Activated CD4-positive, alpha-beta T cell treated with anti-CD3 and anti-CD28 coated beads, Interleukin-2, amount 50 U/mL, for 16 hours (primary cell): ENCODE measurements at places on chromosomes 12 and 14.

DNA sequence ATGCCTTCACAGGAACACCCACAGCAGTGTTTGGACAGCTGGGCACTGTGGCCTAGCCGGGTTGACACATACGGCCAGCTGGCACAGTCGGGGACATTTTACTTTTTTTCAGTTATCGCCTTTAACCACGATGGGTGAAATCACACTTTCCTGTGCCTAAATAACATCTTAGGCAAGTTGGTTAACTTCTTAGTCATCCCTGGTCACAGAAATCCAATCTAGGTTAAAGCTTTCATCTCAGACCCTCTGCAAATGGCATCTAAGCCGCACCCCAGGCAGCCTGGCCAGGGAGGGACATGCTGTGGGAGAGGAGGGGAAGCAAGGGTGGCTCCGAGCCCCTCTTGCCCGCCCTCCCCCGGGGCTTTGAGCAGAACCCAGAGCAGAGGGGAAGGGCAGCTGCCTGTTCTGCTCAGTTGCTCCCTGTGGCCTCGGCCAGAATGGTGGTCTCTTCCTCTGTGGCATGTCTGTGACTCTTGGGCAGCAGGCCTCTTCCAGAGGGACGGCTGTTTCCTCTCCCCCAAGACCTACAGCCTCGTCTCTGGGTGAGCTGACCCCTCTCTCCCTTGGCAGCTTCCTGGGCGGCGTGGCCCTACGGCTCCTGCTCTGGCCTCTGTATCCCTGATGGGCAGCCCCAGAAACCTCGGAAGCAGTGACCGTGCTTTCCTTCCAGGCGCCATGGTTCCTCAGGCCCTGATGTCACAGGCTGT is 85.4 kb upstream of the DYNC1H1 start:
- DNase-seq, result peak; percentile 83

DNA sequence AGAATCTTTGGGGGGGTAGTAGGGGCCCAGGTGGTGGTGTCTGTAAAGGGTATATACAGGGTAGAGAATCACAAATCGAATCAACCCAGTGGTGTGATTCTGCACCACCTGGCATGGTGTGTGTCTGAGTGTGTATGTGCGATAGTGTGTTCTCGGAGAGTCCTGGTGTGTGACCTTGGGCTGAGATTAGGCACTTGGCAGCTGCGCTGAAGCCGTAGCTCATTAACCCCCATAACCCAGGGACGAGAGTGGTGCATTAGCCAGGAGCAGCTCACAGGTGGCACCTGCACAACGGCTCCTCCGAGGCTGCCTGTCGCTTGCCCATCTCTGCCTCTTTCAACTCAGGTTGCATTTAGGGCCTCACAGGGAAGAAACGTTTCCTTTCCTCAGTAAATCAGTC is 15.6 kb upstream of the TESC start:
- DNase-seq, result no peak

GRCh38 chr14:24274101-24274543 is 2.7 kb upstream of the RABGGTA start:
- DNase-seq, result peak; percentile 92

- peak; percentile 87 for DNase-seq
Measured at GRCh38 chr12:47990351-47991105, 13.7 kb downstream of the COL2A1 start.

GRCh38 chr12:80195074-80195726 is 95.9 kb downstream of the OTOGL start:
- DNase-seq, result peak; percentile 8

DNA sequence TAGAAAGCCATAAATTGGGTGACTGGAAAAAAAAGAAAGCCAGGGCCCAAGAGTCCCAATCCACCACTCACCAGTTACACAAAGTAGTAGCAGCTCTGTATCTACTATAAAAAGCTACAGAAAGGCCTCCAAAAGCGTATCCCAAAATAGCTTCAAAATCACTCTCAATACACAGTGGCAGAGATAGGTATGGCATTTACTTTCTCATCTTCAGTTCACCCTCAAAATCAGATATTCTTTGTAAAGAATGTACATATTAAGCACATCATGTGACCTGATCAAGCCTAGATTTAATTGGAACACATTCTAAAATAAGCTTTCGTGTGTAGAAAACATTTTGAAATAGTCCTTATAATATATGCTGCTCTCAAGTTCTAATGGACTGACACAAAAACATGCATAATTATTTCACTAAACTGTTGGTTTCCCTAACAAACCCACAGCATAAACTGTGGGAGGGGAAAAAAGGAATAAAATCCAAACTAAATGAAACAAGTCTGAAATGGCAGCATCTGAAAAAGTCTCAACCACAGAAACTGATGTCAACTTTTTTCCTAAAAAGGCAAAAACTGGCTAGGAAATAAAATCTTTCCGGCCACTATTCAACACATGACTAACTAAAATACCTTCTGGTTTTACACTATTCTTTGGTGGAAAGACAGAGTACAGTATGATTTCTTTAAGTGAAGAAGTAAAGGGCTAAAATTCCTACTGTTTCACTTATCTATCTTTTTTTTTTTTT is 25.9 kb downstream of the UBE2N start:
- peak; percentile 60 for DNase-seq

DNA sequence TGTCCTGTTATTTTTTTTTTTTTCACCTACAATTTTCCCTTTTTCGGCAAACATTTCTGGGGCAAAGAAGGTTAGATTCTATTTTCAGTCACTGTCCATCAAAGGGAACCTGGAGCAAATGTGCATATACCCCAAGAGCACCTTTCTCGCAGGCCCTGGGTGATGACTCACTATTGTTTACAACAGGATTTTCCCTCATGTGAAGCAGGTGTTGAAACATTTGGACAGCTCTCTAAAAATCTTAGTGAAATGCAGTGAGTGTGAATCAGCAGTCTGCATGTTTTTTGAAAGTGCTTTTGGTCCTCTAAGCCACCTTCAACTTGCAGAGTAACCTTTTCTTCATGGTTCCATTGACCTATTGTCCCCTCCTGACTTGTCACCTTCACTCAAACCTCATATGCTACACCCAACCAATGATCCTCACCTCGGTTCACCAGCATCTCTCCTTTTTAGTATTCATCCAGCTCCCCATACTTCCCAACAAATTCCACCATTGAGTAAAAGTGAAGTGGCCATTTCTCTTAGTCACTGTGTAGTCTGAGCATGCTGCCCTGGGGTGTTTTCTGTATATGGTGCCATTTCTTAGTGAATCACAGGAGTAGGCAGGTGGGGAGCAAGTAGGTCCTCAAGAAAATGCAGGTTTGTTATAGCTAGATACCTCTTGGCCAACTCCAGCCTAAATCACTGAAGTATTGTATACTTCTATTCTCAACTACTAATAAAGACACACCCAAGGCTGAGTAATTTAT is 260.2 kb downstream of the BMP4 start:
- DNase-seq, result no peak

DNA sequence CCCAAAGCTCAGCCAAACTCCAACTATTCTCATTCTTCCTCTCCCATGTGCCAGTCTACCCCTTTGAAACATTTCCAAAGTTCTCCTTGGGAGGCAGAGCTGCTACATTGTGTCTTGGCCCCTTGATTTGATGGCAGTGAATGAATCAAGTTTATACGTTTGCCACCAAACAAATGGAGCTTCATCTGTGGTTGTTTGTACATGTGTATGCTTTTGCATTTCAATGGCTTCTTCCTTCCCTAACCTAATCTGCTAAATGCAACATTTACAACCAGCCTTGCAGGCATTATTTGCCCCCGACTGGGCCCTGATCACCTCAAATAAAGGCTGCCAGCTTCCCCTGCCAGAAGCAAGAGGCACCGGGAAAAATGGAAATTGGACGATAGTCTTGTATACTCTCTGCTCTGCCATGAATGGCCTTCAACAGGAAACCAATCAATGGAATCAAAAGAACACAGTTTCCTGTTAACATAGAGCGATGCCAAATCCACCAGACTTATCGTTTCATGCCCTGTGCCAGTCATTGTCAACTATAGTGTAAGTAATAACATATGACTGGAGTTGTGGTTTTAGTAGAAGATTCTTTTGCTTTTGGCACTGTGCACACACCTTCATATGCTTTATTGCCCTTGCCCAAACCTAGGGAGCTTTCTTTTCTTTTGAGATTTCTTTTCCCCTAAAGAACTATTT is 97.8 kb downstream of the TMEM30B start:
- DNase-seq, result no peak

DNA sequence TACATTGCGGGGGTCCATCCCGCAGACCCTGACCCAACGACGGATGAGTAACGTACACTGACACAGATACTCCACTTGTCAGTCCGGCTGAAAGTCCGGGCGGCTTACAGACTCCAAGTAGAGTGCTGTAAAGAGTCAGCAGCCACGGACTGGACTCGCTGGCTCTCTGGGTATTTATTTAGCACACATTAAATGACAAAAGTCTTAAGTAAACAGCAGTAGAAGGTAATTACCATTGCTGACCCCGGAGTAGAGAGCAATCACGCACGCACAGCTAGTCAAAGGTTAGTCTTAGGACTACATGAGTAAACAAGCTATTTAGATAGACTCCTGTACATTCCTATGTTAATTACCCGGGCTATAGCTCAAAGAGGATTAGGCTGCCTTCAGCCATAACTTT is 780.9 kb downstream of the RPS29 start:
- no peak for DNase-seq

DNA sequence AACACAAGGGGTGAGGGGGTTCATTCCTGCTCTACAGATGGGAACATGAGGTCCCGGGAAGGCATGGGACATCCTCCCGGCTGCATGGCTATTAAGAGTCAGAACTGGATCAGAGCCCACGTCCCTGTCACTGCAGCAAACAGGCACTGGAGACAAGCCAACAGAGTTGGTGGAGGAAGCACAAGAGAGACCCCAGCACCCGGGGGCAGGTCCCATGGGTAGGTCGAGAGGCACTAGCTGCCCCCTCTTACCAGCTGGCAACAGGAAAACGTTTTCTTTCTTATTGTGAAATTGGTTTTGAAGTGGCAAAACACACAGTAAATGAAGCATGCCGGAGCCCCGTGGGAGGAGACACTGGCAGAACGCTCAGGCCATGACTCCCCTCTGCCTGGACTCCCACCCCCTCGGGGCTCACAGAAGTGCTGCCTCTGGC is 43.6 kb downstream of the SYNE3 start:
- no peak for DNase-seq

DNA sequence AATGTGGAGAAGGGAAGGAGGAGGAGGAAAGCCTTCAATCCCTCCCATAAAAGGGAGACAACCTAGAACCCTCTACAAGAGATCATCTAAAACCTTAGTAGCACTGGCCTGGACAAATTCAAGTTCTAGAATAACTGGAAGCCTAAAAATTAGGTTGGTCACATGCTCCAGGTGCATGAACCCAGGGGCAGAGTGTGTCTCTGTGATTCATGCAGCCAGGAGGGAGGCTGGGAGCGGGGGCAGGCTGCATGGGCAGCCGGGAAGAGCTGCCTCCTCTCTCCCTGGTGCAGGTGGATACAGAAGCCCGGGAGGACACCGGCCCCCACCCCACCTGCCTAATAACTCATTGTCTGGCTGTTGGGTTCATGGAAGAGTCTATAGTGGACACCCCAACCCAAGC is 38.6 kb downstream of the CCDC85C start:
- DNase-seq, result no peak

GRCh38 chr12:54208591-54208990 is 19.8 kb upstream of the SMUG1 start:
- DNase-seq, result no peak

- no peak for DNase-seq
Measured at GRCh38 chr14:83217492-83217891, 1683.8 kb upstream of the SEL1L start.

DNA sequence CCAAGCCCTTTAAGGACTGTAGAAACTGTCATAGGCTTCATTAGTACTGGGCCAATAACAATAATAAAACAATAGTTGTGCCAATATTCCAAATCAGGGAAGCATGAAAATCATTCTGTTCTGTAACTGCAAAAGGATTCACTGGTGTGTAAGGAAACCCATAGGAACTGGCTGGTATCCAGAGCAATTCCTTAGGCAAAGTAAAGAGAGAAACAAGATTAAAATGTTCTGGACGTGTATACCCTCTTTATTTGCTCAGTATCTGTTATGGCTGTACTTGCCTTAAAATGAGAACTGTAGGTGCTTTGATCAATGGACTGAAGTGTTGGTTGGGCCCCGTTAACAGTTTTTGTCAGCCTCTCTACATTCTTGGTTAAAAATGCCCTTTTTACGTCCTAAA is 72.4 kb upstream of the STAC3 start:
- no peak for DNase-seq

DNA sequence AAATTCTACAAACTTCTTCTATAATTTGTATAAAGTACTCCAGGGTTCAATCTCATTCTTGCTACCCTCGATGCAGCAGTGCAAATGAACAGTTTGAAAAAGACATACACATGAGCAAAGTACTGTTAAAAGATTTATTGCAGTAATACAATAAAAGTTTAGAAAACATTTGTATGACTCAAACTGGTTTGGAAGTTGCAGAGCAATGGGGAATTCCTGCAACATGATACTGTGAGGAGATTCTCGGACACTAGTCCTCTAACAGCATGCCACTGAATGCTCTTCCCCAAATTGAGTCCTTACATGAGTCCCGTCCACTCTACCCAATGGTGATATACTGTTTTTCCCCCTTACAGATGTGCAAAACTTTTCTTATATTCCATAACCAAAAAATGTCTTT is 45.4 kb downstream of the ATG14 start:
- DNase-seq, result no peak

GRCh38 chr14:95464514-95464913 is 51.9 kb downstream of the SYNE3 start:
- no peak for DNase-seq
